Effector CD4-positive, alpha-beta T cell (primary cell): ENCODE measurements at places on chromosomes 2 and 18.

- no peak for DNase-seq
Measured at GRCh38 chr18:10449396-10449795, 5.0 kb upstream of the APCDD1 start.

GRCh38 chr2:55175254-55176093, 56.6 kb downstream of the CLHC1 start:
- no peak for DNase-seq

- DNase-seq = no peak
Measured at GRCh38 chr2:3204031-3204821, 173.4 kb downstream of the EIPR1 start.

GRCh38 chr2:98907966-98908905, 27.8 kb downstream of the CRACDL start:
- DNase-seq = no peak

- DNase-seq = no peak
Measured at GRCh38 chr2:77922567-77922966, 400.4 kb upstream of the LRRTM4 start.

DNA sequence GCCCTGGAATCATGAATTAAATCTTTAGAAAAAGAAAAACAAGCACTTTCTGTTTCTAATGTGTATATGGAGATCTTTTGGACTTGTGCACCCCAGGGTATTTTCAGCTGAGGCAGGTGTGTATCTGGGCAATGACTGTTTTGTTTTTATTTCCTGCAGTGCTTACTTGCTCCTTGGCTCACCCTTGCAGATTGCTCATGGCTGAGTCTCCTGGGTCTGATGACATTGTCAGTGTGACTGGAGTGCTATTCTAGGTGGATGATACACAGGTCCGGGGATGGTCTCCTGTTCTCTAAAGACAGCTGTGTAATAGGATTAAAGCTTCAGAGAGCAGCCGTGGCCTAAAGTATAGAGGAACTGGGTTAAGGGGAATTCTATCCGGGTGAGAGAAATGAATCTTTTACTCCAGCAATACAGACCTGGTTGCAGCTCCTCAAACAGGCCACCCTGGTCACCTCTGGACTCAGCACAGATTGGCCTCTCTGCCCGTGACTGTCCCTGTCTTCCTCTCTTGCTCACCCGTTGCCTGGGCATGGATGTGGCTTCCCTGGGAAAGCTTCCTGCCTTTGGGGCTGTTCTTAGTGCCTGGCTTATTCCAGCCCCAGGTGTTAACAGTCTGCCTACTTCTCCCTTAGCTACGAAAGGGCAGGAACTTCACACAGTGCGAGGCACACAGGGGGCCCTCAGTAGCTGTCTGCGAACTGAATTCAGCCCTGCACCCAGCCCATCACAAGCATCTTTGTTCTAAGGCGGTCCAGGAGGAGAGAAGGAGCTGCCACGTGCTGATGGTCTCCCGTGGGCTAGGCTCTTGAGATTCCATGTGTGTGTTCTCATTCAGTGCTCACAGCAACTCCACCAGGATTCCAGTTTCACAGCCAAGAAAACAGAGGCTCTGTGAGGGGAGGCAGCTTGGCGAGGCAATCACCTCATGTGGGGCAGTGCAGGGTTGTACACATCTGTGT, 84.3 kb downstream of the ACOXL start:
- no peak for DNase-seq

DNA sequence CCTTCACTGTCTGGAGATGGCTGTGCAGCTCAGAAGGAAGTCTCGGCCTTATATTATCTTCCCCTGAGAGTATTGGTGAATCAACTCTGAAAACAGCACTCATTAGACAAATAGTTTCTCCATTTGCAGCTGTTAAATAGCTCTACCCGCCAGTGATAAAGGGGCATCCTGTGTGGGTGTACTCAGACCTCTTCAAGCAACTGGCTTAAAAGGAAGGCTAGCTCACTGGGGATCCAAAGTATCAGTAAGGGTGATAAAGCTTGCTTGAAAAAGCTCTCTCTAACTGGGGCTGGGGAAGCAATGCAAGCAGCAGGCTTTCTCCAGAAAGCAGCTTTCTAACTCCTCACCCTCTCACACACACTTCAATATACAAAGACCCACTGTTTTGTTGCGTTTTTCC, 64.9 kb upstream of the PSMD14 start:
- DNase-seq = no peak

DNA sequence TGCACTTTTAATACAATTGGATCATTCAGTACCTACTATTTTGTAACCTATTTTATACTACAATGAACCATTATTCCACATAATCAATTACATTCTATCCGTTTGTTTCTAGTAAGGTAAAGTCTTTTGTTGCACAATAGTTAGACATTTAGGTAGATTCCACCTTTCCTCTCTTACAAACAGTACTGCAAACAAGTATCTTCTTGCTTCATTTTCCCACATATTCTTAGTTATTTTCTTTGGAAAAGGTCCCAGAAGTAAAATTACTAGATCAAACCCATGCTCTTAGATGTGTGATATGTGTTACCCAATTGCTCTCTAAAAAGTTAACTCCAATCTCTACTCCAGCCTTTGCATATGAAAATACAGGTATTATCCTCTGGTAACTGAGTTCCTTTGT, 49.6 kb downstream of the SPIRE1 start:
- DNase-seq = no peak

DNA sequence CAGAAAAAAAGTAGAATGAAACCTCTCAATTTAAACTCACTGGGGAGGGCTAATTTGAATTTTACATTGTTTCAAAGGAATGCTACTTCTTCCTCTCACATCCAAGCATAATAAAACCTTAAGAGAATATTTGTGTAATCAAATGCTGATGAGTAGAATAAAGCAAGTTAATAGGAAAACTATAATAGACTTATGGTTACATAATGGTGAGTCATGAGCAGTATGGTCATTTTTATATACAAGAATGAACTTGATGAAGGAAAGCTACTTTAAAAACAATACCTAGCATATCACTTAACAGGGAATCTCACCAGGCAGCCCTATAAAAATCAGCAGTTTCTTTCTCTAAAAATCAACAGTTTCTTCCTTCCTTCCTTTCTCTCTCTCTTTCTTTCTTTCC, 80.3 kb downstream of the VSNL1 start:
- DNase-seq = no peak

DNA sequence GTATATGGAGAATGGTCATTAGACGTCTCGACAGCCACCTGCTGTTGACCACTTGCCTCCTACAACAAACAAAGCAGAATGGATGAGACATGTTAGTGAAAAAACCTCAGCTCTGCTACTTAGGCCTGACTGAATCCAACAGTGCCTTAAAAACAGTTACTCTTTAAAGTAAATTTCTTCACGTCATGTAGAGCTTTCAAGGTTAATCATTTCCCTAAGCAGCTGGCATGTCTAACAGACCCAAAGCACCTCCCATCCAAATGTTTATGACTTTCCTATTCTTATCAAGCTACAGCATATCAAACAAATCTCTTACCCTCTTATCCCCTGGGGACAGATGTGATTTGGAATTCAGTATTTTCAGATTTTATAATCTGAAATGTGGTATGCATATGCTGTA, 75.6 kb upstream of the ITGB6 start:
- DNase-seq = no peak

- no peak for DNase-seq
Measured at GRCh38 chr18:39596891-39597290, 2031.3 kb upstream of the CELF4 start.

- DNase-seq = no peak
Measured at GRCh38 chr2:107591561-107592279, 235.0 kb upstream of the RGPD4 start.

DNA sequence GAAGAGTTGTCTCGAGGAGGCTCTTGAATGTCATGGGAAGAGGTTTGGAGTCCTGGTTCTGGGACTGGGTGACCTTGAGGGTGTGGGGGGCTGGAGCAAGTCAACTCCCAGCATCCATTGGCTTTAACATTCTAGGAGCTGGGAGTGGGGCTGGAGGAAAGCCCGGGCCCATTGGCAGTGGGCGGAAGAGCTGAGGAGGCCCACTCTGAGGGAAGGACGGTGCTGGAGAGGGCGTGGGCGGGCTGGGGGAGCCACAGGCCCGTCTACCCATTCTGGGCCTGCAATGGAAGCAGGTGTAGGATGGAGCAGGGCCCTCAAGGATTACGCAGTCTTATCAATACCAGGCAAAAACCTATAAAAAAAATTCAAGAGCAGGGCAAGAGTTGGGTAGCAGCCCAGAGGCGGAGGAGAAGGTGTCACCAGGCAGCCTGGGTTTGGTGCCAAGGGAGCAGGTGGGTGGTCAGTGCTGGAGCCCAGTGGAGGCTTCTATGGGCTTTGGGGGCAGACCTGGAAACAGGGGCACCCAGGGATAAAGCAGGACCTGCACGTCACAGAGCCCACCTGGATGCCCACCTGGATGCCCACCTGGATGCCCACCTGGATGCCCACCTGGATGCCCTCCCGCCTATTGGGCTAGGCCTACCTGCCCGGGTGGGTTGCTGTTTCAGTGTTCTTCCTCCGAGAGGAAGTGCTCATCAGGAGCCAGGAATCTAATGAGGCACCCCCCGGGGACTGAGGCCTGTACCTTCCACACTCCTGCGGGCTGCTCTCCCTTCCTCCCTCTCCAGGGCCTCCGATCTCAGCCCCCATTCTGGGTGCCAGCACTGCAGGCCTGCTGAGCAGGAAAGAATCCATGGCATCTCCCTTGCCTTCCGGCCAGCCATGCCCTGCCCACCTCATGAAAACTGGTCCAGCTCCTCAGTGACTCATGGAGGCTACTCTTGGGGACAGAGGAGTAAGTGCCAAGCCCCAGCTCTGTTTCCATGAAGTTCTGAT, 71.3 kb downstream of the CTIF start:
- no peak for DNase-seq

DNA sequence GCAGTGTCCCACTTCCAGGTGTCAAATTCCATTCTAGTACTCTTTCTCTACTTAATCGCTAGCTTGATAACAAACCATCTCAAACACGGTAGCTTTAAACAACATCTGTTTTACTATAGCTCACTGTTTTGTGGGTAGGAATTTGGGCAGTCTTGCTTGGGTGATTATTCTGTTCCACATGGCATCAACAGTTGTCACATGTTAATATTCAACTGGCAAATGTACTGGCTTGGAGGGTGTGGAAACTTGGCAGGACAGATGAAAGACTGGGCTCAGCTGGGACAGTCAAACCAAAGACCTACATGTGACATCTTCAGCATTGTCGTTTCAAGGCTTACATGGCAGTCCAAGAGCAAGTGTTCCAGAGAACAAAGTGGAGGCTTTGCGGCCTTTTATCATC, 241.8 kb downstream of the PTH2R start:
- DNase-seq = no peak

DNA sequence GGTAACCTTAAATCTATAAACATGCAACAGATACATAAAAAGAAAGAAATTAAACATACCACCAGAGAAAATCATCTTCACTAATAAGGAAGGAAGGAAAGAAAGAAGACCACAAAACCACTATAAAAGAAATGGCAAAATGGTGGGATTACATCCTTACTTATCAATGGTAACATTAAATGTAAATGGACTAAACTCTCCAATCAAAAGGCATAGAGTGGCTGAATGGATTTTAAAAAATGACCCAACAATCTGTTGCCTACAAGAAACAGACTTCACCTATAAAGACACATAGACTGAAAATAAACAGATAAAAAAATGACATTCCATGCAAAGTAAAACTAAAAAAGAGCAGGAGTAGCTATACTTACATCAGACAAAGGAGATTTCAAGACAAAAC, 195.4 kb downstream of the GALNT13 start:
- no peak for DNase-seq

- no peak for DNase-seq
Measured at GRCh38 chr2:73925033-73925704, 1.5 kb upstream of the DGUOK start.

DNA sequence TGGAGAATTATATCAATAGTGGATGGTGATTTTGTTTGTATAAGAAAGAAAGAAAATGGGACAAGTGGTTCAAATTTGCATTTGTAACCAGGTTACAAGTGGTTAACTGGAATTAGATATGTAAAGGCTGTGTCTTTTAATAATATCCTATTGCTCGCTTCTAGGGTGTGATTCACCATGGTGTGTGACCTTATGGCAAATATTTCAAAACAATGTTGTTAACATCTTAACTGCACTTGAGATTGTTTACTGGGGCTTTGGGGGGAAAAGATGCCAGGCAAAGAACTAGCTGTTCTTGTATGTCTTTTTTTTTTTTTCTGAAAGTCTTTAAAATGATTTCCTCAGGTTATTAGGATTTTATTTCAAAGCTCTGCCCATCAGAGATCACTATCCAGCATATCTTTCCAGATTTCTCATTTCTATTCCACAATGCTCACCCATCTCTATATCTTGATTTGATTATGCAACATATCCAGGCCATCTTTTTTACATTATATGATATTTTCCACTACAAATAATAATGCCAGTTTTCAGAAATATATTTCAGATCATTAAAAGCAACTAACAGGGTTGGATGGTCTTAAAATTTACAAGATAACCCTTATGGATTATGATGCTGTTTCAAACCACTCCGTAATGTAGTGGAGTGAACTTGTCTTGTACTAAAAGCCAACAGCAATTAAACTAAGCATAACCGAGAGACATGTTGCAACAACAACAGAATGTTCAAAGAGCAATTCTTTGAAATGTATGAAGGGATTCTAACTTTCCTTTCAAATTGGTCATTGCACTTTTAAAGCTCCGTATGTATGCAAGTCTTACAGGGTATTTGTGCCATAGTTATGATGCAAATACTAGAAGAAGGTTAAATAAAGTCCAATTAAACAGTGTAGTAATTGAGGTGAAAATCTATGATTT, 341.5 kb upstream of the ETAA1 start:
- no peak for DNase-seq

DNA sequence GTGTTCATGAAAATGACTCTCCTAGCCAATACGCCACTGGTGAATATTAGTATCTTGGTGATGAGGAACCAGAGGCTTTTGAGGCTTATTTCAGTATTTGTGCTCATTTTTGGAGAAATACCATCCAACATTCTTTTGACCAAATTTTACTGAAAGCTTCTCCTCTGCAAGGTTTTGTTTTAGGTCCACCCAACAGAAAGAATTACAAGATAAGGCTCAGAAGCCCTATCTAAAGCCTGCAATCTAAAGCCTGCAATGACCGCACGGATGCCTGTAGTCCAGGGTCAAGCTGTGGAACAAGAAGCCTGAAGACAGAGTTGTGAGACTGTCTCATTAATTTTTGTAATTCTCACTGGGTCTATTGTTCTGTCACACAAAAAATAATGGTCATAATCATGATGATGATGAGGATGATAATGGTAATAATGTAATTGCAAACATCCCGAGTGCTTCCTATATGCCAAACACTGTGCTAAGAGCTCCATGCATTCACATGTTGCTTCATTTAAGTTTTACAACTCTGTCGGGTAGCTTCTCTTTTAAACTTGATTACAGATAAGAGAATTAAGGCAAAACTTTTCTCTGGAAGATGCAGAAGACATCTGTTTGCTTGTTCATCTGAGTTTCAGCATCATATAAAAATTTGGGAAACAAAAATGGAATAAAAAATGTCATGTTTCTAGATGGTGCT, 33.2 kb upstream of the NCOA1 start:
- no peak for DNase-seq

DNA sequence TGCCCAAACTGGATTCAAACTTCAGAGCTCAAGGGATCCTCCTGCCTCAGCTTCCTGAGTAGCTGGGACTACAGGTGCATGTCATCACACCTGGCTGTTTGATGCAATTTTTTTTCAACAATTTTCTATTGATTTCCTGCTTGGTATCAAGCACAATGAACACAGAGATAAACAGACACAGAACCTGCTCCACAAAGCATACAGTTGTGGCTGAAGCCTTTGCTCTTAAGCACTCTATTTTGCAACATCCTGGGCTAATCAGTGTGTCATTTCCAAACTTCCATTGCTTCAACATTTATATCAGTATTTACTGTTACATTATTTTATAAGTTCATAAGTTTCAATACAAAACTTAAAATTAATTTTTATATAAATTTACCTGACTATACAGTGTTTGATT, 79.4 kb downstream of the NEB start:
- DNase-seq = no peak
